ENCODE measurements at places on chromosomes 2 and 18.
A peak's percentile ranks its signal among the peaks of the same experiment; 100 is the strongest.

GRCh38 chr2:20585710-20586594 is 64.9 kb downstream of the HS1BP3 start:
- H3K36me3 ChIP-seq: no peaks in the 10 kb centered on the region
- no peak overlapping the region for H3K4me3 ChIP-seq
- DNase-seq: no peak
- H3K4me1 ChIP-seq: peaks cover 13% of the 10 kb centered on the region

DNA sequence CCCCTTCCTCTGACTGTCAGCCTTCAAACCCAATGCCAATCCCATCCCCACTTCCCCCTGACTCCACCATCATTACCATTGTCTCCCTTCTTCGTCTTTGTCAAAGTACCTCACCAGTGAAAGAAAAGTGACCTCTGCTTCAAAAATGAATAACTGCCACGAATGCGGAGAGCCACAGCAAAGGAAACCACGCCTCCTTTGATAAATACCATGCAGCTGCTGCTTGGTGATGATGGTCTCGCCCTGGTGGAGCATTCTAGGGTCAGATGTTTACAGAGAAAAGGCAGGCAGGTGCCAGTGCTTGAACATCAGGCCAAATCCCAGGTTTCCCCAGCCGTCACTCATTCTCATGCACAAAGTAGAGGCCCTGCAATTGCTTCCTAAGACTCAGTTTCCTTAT is 162.2 kb downstream of the BCL11A start:
- no peaks in the 10 kb centered on the region for H3K4me1 ChIP-seq
- no peak for DNase-seq
- no peak overlapping the region for H3K27ac ChIP-seq
- no peaks in the 10 kb centered on the region for H3K27me3 ChIP-seq
- no peaks in the 10 kb centered on the region for H3K36me3 ChIP-seq

- H3K27ac ChIP-seq: no peak overlapping the region
- no peaks in the 10 kb centered on the region for H3K36me3 ChIP-seq
- H3K27me3 ChIP-seq: no peaks in the 10 kb centered on the region
- H3K4me3 ChIP-seq: no peak overlapping the region
Observed at GRCh38 chr2:150165988-150166312, 321.5 kb downstream of the RND3 start.

DNA sequence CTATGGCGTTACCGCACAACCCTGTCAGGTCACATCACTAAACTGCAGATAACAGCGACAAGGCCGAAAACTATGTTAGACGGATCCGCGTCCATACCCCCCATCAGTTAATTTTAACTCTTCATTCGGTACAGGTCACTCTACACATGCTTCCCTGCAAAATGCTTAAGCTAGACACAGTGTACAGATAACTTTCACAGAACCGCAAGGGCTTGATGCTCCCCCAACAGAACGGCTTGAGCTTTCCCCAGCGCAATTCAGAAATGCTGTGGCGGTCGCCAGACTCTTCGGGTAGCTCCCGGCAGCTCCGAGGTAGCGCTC is 283 bp upstream of the RBBP8 start:
- H3K36me3 ChIP-seq: peaks cover 8% of the 10 kb centered on the region
- H3K4me1 ChIP-seq: no peaks in the 10 kb centered on the region
- peak overlapping the region; percentile 54 for H3K4me3 ChIP-seq
- no peak for DNase-seq
- H3K27me3 ChIP-seq: no peaks in the 10 kb centered on the region

DNA sequence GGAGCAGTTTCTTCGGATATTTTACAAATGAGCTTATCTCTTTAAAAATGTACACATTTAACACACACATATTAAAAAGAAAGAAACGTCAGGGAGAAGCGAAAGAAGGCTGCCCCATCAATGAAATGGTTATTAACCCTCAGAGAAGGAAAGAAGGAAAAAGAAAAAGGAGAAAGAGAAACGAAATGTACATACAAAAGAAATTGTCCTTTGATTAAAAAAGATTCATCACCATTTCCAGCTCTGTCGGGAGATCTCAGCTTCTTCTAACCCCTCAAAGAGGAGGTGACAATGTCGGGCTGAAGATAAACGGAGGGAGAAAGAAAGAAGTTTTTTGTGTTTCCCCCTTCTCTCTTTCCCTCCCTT is 1.5 kb downstream of the IKZF2 start:
- no peaks in the 10 kb centered on the region for H3K27me3 ChIP-seq
- no peaks in the 10 kb centered on the region for H3K36me3 ChIP-seq
- DNase-seq: no peak
- peaks cover 10% of the 10 kb centered on the region for H3K4me1 ChIP-seq

All from H1 (cell line).